Fibroblast of skin of back (primary cell): ENCODE measurements at places on chromosomes 6 and 20.

- no peak for DNase-seq
These were observed 62.4 kb downstream of the TNFRSF21 start for GRCh38 chr6:47247227-47247797.

DNA sequence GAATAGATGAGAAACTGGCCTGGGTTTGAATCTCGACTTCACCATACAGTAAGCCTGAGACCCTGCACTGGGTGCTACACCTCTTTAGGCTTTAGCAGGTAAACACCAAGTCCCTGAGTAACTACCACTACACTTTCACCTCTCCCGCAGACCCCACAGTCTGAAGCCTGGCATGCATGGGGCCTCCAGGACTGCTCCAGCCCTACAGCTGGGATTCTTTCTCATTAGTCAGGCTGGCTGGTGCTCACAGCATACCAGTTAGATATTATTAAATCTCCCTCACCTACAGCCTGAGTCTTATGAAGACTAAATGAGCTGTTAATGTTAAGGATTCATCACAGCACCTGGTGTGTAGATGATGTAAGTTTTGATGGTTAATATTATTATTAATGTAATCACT lies 388.7 kb downstream of the ARHGAP18 start:
- DNase-seq: no peak

DNA sequence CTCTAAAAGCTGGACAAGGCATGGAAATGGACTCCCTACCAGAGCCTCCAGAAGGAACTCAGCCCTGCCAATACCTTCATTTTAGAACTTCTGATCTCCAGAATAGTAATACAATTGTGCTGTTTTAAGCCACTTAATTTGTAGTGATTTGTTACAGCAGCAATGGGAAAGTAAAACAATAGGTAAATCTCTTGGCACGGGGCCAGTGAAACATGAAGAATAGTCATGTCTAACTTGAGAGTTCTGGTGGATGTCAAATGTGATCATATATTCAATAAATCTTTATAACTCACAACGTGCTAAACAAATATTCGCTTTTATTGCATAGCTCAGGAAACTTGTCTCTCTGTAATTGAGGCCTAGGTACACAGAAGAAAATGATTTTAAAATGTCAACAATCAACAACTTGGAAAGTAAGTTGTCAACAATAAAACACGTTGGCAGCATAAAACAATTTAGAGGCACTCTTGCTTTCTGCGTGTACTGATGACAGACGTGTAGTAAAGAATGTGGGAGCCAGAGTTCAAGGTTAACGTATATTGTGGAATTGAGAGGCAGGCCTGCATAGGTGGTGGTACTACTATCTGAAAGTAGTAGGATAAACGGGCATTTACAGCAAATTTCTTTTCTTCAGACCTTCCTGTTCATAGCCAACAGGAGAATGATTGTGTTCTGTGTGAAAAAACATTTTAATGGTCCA lies 140.5 kb upstream of the OPRM1 start:
- DNase-seq: no peak

DNA sequence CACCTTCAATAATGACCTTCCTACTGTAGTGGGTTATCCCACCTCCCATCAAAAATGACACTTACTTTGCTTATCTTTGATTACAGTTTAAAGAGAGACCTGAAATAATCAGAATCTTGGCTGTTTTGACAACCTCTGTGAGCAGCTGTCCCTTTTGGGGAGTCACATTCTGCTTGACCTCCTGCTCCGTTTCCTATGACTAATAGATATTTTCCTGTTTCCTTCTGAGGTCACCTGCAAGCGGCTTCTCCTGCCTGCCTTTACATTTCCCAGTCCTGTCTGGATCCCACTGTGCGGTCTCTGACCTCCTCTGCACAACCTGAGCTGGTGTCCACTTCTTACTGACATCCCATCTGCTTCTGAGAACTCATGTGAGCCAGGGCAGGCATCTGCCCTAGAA lies 54.2 kb downstream of the TRAM2 start:
- no peak for DNase-seq

GRCh38 chr6:159212028-159212427 lies 42.8 kb downstream of the FNDC1 start:
- no peak for DNase-seq

- peak; percentile 13 for DNase-seq
These were observed 41.4 kb downstream of the PKIB start for GRCh38 chr6:122651604-122652003.

- peak; percentile 13 for DNase-seq
These were observed 53.2 kb downstream of the VSTM2L start for GRCh38 chr20:37956107-37956585.

GRCh38 chr20:38173237-38174156 lies 8.4 kb upstream of the TGM2 start:
- DNase-seq: peak; percentile 90

GRCh38 chr6:14129575-14129974 lies 12.0 kb downstream of the CD83 start:
- peak; percentile 70 for DNase-seq

GRCh38 chr6:34447386-34447785 lies 18.5 kb upstream of the PACSIN1 start:
- no peak for DNase-seq

- peak; percentile 32 for DNase-seq
These were observed 29.7 kb downstream of the CEP162 start for GRCh38 chr6:84197708-84198107.

- no peak for DNase-seq
These were observed 210.0 kb upstream of the CST7 start for GRCh38 chr20:24738981-24739633.

GRCh38 chr20:17572034-17572638 lies 2.3 kb downstream of the DSTN start:
- no peak for DNase-seq

GRCh38 chr6:110552901-110553641 lies 76.7 kb upstream of the SLC22A16 start:
- no peak for DNase-seq

GRCh38 chr20:13995841-13996240 lies 525 bp downstream of the MACROD2 start:
- DNase-seq: peak; percentile 11

DNA sequence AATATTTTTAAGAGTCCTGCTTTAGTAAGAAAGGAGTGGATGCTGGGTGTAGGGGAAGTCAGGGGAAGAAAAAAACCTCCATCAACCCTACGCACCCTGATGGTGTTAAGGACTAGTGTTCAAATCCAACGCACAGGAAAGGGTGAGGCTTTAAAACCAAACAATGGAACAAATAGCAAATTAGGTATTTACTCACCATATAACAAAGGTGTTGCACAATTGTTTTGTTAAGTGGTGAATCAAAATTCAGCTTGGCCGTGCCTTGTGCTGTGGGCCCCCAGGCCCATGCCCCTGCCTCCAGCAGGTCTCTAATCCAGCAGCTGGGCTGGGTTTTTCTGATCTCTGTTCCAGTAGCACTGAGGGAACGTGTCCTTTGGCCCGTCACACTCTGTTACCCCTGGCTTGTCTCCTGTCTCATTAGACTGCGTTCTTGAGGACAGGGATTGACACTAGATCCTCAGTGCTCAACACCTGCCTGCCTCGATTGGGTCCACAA lies 11.8 kb downstream of the FAM83D start:
- no peak for DNase-seq

DNA sequence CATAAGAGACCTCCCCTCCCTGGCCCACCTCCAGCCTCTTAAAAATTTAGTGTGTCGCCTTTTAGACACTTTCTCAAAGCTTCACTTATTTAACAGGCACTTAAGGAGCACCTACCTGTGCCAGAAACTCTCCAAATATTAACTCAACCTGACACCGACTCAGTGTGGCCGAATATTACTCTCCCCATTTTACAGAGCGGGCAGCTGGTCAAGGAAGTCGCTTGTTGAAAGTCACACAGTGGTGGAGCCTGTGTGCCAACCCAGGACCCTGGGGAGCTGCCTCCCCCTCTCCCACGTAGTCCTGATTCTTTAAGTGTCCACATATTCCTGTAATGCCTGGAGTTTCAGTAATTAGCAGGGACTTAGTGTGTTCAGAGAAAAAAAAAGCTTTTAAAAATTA lies 1.0 kb upstream of the PMEPA1 start:
- no peak for DNase-seq

DNA sequence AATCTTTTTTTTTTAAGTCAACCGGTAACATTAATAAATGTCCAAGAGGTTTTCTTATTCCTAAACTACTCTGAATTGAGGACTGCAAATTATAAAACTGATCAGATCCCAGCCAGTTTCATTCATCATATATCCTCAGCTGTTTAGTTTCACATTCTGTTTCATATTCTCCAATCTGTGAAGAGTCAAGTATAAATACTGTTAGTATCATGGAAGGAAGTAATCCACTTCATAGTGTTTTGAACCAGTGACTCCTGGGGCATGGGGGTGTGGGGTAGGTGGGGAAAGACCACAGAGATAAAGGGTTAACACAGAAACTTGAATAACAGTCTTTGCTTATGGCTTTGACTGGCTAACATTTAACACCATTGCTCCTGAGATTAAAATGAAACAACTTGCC lies 69.9 kb downstream of the FYN start:
- no peak for DNase-seq

- no peak for DNase-seq
These were observed 122.6 kb upstream of the ID4 start for GRCh38 chr6:19714434-19715166.

- DNase-seq: no peak
These were observed 779.9 kb upstream of the MAP3K7 start for GRCh38 chr6:91366781-91367180.

DNA sequence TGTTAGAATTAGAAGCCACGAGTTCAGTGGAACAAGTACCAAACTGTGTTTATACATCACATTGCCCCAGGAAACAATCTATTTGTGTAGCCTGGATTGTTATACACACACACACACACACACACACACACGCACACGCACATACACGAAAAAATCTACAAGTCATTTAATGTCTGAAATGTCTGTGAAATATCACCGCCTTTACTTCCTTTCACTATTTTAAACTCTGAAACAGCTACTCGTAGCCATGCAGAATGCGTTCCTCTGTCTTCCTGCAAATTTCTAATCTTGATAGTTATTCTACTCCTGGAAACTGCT lies 84.4 kb upstream of the SCAF8 start:
- no peak for DNase-seq

GRCh38 chr6:89596484-89596883 lies 42.1 kb downstream of the LYRM2 start:
- DNase-seq: no peak

DNA sequence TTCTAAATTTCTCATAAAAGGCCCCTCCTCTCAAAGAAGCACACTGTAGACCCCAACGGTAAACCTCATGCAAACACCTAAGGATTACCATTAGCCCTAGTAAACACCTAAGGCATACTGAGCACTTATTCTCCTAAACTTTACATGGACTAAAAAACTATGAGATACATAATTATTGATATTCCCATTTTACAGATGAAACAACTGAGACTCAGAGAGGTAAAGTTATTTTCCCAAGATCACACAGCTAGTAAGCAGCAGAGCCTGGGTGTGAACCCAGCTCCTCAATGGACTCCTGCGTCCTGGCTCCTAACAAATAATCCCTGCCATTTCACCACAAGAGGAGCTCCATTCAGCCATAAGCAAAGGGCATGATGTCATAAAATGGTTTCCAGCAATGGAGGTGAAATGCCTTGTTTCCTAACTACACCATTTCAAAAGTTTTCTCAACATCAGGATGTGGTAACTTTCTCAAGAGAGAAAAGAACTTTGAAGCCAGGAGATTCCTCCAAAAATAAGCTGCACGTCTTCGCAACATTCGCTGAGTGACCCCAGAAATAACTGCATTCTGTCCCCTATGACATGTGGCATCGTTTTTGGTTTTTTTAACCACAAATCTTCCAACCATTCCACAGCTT lies 4.1 kb downstream of the ATP9A start:
- no peak for DNase-seq

DNA sequence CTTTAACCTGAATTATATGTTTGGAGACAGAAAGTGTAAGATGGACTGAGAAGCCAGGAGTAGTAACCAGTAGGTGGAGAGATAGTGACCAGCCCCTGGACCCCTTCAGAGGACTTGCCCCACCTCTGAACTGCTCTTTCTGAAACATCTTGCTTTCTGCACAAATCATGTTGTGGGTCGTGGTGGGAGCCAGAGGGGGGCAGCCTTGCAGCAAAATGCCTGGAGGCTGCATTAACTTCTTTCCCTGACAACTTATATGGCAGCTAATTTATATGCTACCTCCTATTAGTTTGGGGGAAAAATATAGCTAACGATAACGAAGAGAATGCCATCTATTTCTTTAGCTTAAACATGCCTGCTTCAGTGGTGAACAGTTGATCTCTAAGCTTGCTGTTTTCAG lies 859.8 kb downstream of the MAFB start:
- peak; percentile 35 for DNase-seq

DNA sequence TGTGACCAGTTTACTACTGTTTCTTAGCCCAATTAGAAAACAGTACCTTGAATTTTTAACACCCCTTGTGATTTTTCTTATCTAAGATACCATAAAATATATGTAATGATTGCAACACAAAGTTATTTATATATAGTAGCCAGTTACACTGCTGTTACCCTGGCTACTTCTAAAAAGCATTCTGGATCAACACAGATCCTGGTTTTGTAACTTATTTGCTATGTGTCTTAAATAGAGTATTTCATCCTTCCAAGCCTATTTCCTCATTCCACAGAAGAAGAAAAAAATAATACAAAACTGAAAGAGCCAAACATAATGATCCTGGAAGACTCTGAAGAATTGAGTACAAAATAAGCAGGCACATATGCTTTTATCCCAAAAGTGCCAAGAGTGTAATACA lies 19.0 kb upstream of the GSTA4 start:
- peak; percentile 40 for DNase-seq
